Frontal cortex (tissue), 4 donors: ENCODE measurements at places on chromosomes 7 and 10. TPM values are rescaled to one million over a fixed set of nuclear protein-coding genes. Genes with fewer than 3 reads are reported as not detected.

- no peak for DNase-seq
Measured at GRCh38 chr7:23058408-23059096, 44.6 kb upstream of the HYCC1 start.

DNA sequence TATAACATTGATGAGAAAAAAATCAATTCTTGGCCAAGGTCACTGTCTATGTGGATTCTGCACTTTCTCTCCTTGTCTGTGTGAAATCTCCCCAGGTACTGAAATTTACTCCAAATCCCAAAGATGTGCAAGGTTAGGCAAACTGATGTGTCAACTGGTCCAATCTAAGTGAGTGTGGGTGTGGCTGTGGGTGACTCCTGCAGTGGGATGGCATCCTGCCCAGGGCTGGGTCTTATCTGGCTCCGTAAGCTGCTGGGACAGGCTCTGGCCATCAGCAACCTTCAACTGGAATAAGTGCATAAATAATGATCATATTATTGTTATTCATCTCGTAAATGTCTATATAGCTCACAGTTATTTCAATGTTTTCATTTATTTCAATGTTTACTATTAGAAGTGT lies 79.3 kb downstream of the JCAD start:
- no peak for DNase-seq

DNA sequence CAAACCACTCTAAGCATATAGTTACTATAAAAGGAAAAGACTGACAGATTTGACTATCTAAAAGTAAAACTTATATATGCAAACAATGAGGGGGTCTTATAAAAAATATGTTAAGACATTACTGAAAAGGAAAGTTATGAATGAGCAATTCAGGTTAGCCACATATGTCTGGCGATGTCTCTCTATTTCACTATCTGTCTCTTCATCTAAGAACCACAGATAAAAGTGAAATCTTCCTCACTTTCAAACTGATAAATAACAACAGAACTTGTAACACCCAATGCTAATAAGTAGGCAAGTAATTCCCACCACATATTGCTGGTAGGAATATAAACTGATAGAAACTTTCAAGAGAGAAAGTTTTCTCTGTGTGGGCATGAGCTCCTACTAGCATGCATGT lies 138.2 kb downstream of the CHCHD3 start:
- no peak for DNase-seq

GRCh38 chr10:125782054-125782453 lies 6.4 kb upstream of the MMP21 start:
- no peak for DNase-seq

GRCh38 chr7:22137466-22137865 lies 191.8 kb upstream of the CDCA7L start:
- no peak for DNase-seq

GRCh38 chr10:132113206-132113605 lies 47.5 kb downstream of the JAKMIP3 start:
- DNase-seq: no peak

DNA sequence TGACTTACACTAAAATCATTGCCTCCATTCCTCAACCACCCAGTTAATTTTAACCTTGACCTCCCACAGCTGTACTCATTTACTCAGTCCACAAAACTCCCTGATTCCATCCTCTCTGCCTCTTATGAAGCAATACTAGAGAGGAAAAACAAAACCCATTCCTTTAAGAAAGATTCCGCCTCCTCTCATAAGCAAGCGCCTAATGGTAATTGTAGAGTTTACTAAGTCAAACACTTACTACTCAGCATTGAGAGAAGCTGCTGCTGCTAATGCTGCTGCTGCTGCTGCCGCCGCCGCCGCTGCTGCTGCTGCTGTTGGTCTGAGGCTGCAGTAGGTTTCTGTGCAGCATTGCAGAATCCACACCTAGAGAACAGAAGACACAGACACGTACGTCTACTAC lies 2.1 kb upstream of the ADD3 start:
- no peak for DNase-seq

Gene APBB1IP
- 0.82 TPM for total RNA-seq

Gene WDR86
- total RNA-seq: 49.7 TPM
